ENCODE measurements at places on chromosomes 2 and 18.

DNA sequence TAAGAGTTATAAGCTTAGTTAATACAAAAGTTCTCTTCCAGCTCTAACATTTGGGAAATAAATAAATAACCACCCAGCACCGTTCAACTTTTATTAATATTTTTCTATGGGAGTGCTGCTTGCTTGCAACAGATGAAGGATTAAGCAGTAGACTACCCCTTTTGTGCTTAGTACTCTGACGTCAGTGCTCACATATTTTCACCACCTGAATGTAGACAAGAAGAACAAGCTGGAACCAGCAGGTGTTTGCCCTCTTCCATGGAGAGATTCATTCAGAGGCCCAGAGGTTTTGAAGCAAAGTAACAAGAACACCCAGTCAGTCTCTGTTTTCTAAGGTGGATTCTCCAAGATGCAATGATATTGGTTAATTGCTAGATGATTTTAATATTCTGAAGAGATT lies 307.1 kb upstream of the PIK3C3 start:
- no peak for DNase-seq

- no peak for DNase-seq
Measured at GRCh38 chr2:199583676-199584075, 125.9 kb upstream of the SATB2 start.

- no peak for DNase-seq
Measured at GRCh38 chr2:38106405-38107094, 30.6 kb upstream of the CYP1B1 start.

- DNase-seq: no peak
Measured at GRCh38 chr2:86285571-86285970, 51.9 kb downstream of the REEP1 start.

GRCh38 chr2:73142937-73143336 lies 30.2 kb upstream of the RAB11FIP5 start:
- DNase-seq: no peak
